Memory B cell (primary cell): ENCODE measurements at places on chromosomes 2 and 18.

DNA sequence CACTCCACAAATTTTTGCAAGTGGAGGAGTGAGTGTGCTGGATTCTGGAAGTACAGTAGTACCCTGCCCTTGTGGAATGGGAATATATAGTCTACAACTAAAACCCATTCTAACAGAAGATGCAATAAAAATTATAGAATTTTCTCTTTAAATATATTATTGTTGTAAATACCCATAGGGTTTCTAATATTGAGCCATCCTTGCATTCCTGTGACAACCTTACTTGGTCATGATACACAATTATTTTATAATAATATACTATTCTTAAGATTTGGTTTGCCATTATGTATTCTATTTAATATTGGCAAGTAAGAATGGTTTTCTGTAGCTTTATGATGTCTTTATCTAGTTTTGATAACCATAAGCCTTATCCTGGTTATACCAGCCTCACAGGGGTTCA lies 52.2 kb downstream of the EML6 start:
- no peak for DNase-seq

DNA sequence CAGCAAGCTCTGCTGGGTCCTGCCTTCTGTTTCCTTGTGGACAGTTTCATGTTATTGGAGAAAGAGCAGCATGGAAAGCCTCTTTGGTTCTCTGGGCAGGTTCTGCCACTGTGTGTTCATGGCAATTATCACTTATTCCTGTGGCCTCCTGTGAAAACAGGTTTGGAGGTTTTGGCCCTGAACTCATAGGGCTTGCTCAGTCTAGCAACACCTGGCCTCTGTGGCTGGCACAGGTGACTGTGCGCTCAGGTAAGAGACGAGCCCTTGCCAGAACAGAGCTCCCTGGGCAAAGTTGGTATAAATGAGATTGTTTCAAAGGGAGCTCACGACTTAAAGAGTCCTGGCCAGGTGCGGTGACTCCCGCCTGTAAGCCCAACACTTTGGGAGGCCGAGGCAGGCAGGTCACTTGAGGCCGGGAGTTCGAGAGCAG lies 5.7 kb downstream of the CEP68 start:
- DNase-seq, result no peak

DNA sequence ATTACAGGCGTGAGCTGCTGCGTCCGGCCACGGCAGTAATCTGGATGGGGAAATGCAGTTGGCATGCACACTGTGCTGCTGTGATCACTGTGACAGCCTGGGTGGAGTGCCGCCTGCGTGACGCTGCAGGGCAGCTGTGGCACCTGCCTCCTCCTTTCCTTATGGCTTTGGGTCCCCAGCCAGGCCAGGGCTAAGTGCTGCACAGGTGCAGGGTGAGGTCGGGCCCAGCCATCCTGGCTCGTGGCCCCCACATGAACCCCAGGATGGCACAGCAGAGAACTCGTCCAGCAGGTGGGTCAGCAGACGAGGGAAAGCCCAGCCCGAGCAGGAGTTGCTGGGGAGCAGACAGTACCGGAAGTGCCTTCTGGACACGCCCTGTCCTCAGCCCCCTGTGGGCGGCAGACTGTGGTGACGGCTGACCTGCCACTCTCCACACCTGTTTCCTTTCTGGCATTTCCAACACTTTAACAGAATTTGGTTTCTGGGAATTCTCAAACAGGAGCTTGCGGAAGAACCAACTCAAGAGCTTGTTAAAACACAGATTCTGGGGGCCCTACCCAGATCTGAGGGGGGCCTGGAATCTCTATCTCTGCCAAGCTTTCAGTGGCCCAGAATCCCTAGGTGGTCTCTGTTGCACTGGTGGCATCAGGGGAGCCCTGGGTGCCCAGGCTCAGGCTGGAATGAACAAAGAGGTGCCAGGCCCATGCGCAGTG lies 16.9 kb downstream of the HS1BP3 start:
- DNase-seq, result no peak

GRCh38 chr18:59509481-59510442 lies 150.7 kb upstream of the LMAN1 start:
- DNase-seq, result no peak

DNA sequence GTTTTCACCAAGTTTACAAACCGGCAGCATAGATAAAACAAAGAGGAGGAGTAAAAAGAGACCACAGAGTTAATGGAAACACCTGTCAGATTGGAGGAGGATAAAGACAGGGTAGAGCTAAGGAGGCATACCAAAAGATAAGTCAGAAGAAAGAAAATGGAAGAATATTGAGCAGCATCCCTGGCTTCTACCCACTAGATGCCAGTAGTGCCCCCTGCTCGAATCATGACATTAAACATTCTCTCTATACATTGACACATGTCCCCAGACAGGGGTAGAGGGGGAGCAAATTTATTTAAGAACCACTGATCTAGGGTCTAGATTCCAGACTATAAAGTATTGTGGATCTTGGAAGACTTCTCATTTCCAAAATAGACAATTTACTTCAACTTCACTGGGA lies 159.8 kb upstream of the ETAA1 start:
- no peak for DNase-seq

GRCh38 chr18:55413474-55413873 lies 174.5 kb downstream of the TCF4 start:
- no peak for DNase-seq

- DNase-seq, result no peak
Measured at GRCh38 chr2:97979904-97980303, 15.8 kb downstream of the TMEM131 start.

GRCh38 chr2:202135091-202135874 lies 62.2 kb downstream of the KIAA2012 start:
- no peak for DNase-seq

GRCh38 chr18:13889671-13890070 lies 25.7 kb downstream of the MC2R start:
- no peak for DNase-seq

GRCh38 chr2:157261199-157261782 lies 3.8 kb downstream of the GALNT5 start:
- no peak for DNase-seq

DNA sequence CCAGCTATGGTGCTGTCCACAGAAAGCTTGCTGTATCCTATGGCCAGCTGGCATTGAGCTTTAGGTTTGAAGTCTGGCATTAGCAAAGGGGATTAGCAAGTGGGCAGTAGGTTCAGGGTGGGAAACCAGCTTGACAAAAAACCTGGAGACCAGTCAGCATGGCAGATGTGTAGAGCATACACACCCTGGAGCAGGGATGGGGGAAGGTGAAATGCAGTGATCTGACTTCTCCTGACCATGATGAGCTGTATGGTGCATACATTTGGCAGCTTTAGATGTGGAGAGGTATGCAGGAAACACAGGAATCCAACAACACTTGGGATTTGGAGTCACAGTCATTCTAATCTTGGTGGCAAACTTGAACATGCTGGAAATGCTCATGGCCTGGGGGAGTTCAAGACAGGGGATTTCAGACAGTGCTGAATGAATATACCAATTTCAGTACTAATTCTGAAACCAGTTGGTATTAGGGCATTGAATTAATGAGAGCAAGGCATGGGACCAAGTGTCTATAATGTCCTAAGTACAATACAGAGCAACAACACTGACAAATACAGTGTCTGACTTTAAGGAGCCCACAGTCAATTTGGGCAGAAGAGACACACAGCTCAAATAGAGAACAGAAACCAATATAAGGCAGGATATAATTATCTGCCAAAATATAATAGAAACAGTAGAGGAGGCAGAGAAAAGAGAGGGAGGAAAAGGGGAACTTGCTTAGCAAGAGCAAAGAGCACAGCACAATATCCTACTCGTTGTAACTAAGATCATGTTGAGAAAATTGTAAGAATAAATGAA lies 11.8 kb downstream of the ARHGAP15 start:
- DNase-seq, result peak; percentile 46

DNA sequence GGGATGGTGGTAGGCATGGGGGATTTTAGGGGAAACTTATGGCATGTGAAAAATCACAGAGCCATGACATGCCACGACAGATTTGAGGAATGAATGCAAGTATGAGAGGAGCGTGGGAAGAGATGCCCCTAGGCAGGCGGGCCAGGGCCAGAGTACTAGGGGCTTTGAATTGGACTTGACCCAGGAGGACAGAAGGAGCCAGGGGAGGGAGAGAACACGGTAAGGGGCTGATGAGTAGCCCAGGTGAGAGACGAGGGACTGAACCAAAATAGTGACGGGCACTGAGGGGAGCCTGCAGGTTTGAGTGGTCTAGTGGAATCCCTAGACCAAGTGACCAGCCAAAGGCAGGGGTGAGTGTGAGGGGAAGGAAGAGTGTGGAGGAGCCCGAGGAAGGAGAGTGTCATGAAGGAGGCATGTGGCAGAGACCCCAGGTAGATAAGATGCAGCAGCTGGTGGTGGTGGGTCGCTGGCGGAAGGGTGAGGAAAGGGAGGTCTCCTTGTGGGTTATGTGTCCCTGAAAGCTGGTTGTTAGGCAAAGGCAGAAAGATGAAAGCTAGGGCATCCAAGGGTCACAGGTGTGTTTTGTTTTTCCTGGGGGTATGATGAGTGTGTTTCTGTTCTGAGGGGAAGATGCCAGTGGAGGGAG lies 48.7 kb downstream of the ZBTB7C start:
- no peak for DNase-seq

- no peak for DNase-seq
Measured at GRCh38 chr2:168757223-168757622, 45.2 kb upstream of the NOSTRIN start.
